ENCODE measurements at places on chromosomes 6 and 20.

- no peak for DNase-seq
Measured at GRCh38 chr6:137165375-137166246, 7.8 kb downstream of the IL22RA2 start.

- DNase-seq = no peak
Measured at GRCh38 chr20:32296412-32296811, 19.0 kb downstream of the KIF3B start.

DNA sequence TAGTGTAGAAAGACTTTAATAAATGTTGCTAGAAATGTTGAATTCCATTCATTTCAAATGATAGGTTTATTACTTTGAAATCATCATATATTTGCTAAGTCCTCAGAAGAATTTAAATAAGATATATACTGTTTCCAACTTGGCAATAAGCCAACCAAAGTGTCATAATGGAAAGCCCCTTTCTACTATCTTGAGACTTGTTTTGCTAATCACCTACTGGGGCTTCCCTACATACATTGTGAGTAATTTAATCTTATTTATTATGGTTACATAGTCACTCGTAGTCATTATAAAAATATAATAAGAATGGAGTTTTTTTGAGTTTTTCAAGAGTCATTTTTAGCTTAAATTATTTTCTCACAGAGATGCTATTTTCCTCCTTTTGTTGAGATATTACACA, 20.7 kb downstream of the COL19A1 start:
- DNase-seq = no peak

- no peak for DNase-seq
Measured at GRCh38 chr6:28213213-28213523, 11.9 kb upstream of the ZSCAN9 start.

GRCh38 chr6:72466971-72467566, 154.8 kb upstream of the KCNQ5 start:
- peak; percentile 19 for DNase-seq

DNA sequence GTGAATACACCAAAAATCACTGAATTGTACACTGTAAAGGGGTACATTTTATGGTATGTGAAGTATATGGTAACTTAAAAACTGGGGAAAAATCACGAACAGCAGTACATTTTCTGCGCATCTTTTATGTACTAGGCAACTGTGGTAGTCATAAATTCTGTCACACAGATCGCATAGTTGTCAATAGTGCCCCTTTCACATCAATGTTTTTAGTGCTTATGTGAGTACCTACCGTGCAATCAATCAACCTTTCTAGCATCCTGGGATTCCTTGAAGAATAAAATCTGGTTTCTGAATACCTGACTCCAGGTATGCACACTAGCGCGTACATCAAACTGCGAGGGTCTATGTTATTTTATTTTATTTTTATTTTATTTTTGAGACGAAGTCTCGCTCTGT, 637 bp upstream of the RPF2 start:
- DNase-seq = no peak

All from NCI-H187 treated with DMSO at 0.1 percent for 48 hours (cell line).